ENCODE measurements at places on chromosomes 2 and 18.

DNA sequence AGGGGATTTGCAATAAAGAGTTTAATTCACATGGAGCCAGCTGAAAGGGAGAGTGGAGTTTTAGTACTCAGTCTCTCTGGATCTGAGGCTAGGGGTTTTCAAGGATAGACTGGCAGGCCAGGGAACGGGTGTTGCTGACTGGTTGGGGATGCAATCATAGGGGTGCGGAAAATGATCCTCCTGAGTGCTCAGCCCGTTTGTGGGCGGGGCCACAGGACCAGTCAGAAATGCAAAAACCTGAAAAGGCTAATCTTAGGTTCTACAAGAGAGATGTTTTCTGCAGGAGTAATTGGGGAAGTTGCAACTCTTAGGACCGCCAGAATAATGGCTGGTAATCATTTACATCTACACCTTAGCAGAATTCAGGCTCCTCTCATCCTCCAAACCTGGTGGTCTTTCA lies 2.5 kb downstream of the NFU1 start:
- DNase-seq, result no peak

GRCh38 chr2:231227310-231228162 lies 29.1 kb downstream of the ARMC9 start:
- peak; percentile 63 for DNase-seq

GRCh38 chr2:1231466-1232063 lies 181.7 kb upstream of the TPO start:
- no peak for DNase-seq

DNA sequence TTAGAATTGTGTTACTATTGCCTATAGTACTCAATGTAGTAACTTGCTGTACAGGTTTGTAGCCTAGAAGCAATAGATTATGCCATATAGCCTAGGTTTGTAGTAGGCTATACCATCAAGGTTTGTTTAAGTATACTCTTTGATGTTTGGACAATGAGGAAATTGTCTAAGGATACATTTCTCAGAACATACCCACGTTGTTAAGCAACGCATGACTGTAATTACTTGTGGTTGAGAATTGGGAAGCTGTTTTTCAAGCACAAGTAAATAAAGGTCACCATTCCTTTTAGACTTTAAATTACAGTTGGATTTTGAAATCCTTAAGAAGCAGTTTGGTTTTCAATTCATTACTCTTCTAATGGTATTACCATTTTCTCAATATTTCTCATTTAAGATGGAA lies 89.8 kb upstream of the KCNH7 start:
- DNase-seq, result no peak

DNA sequence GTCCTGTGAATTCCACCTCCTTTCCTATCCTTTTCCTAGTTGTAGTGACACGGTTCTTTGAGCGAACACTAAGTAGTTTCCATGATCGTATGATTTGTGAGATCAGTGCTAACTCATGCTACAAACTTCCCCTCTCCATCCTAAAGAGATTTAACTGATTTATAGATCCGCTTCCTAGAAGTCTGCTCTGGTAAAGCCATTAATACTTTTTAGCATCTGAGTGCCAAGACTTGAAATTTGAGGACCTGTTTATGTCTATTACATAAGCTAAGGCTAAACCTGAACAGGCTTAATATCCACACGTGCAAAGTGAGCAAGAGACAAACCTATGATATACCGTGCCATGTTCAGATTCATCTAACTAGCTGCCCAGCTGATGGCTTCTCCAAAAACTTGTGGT lies 14.9 kb downstream of the PROKR1 start:
- no peak for DNase-seq

DNA sequence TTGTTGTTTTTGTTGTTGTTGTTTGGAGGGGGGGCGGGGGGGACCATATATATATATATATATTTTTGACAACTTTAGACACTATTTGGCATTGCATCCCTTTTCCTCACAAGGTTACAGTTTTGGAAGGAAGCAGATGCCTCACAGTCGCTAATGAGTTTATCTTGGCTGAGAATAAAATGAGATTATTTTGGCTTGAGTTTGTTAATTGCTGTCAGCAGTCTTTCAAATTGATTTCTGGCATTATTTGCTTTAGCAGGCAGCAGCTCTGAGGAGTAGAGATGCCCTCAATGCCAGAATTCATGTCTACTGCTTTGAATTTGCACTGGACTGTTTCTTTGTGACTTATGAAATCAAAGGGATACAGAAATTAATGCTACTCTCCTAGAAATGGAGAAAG lies 595.2 kb upstream of the HNMT start:
- DNase-seq, result peak; percentile 55

DNA sequence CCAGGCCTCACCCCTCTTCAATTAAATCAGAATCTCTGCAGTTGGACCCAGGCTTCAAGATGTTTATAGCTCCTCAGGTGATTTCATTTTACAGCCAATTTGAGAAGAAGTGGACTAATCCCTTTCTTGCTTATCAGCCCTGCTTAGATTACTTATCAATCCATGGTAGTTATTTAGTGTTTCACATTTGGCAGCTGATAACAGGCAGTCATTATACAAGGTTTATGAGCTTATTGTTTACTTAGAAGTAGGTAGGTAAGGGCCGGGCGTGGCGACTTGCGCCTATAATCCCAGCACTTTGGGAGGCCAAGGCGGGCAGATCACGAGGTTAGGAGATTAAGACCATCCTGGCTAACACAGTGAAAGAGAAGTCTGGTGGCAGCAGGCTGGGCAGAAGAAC lies 237.5 kb downstream of the CTNNA2 start:
- DNase-seq, result no peak

- peak; percentile 8 for DNase-seq
These were observed 20.9 kb upstream of the GPR45 start for GRCh38 chr2:105220604-105221003.

GRCh38 chr18:44896846-44897245 lies 216.2 kb downstream of the SETBP1 start:
- DNase-seq, result peak; percentile 61

- no peak for DNase-seq
These were observed 5.5 kb upstream of the PDK1 start for GRCh38 chr2:172550419-172550818.

- DNase-seq, result no peak
These were observed 24.4 kb downstream of the MPHOSPH10 start for GRCh38 chr2:71154798-71155197.

- DNase-seq, result peak; percentile 50
These were observed 775 bp downstream of the SPRED2 start for GRCh38 chr2:65431421-65432226.

- DNase-seq, result no peak
These were observed 28.1 kb downstream of the ZFP36L2 start for GRCh38 chr2:43198263-43198662.

- no peak for DNase-seq
These were observed 256.0 kb upstream of the POU3F3 start for GRCh38 chr2:104597942-104598341.

- DNase-seq, result no peak
These were observed 335.6 kb downstream of the EIPR1 start for GRCh38 chr2:3041841-3042600.
